Activated naive CD4-positive, alpha-beta T cell (primary cell): ENCODE measurements at places on chromosomes 5 and 9.
A peak's percentile ranks its signal among the peaks of the same experiment; 100 is the strongest.

DNA sequence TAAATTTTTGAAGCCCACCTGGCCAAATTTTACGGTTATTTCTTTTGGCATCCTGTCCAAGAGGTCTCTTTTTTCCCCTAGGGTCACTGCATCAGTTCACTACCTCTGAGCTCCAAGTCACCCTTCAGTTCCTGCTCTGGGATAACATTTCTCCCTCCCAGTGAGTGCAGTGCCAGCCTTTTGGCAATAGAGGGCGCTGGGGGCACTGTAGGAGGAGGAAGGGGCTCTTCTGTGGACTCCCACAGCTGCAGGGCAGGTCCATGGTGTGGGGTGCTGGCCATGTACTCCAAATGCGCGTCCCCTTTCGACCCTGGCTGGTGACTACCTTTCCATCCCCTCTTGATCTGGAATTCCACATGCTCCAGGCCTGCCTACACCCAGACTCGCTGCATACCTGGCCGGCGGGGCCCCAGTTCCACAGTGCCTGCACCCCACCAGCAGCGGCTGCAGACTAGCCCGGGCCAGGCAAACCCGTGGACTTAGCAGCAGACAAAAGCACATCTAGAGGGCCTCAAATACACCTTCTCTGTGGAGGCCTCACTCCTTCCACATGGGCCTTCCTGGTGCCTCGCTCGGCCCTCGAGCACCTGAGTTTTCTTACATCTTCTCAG lies 20.3 kb upstream of the NINJ1 start:
- no peak for DNase-seq

DNA sequence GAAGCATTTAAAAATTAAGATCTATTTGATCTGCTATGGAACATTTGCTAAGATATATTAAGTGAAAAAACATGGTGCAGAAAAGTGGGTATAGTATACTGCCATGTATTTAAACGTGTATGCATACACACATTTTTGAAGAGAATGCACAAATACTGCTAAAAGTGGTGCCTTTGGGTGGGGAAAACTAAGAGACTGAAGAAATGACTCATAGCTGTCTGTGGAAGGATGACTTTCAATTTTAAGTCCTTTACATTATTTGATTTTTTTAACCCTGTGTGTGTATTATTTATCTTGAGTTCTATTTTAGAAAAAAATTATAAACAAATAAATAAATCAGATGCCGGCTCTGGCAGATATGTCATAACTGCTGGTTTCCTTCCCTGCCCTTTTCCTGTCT lies 120.7 kb upstream of the SLIT3 start:
- no peak for DNase-seq

DNA sequence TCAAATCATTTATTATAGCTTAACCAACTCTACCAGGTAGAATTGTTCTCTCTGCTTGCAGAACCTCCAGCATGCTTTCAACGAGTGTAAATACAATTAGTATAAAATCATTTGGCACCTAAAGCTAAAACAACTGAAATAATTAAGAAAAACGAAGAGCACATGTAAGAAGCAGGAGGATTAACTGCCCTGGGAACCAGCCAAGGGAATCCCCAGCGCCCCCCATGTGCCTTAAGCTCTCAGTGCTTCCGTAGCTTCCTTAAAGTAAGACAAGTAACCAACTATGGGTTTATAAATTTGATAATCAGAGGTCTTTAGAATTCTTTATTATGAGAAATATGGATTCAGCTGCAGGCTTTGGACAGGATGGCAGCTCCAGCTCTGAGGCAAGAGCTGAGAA lies 402.4 kb downstream of the RAB3C start:
- DNase-seq = no peak

- DNase-seq = no peak
Observed at GRCh38 chr5:59790776-59791475, 102.6 kb downstream of the PDE4D start.

DNA sequence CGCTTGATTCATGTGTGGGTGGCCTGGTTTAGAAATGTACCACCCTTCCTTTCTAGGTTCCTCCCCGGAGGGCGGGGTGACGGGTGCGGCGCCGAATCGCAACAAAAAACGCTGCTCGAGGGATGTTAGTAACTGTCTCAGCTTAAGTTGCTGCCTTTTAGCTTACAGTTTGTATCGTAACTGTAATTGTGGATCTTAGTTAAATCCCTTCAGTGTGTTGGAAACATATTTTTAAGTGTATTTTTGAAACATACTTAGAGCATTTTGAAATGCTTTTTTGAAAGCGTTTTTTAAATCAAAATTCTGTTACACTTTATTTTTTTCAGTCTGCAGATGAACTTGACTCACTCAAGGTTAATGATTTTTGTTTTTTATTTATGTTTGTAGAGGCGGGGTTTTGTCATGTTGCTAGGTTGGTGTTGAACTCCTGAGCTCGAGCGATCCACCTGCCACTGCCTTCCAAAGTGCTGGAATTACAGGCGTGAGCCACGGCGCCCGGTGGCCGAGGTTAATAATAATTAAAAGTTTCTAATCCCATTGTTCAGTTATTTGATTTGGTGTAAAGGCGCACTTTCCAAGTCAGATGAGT lies 997 bp upstream of the CHD1 start:
- DNase-seq = no peak

DNA sequence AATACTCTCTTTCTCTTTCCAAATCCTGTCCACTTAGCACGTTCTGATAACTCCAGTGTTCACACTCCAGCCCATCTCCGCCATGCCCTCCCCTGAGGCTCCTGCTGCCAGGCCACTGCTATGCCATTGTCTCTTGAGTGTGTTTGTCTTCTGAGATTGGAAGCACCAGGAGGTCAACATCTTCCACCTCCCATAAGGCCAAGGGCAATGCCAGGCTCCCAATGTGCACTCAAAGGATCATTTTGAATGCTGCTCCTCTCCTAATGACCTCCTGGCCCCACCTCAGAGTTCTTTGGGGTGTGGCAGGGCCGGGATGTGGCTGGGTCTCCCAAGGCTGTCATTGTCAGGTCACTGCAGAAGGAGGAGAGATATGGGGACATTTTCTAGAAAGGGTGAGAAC lies 19.5 kb downstream of the IGIP start:
- DNase-seq = no peak

DNA sequence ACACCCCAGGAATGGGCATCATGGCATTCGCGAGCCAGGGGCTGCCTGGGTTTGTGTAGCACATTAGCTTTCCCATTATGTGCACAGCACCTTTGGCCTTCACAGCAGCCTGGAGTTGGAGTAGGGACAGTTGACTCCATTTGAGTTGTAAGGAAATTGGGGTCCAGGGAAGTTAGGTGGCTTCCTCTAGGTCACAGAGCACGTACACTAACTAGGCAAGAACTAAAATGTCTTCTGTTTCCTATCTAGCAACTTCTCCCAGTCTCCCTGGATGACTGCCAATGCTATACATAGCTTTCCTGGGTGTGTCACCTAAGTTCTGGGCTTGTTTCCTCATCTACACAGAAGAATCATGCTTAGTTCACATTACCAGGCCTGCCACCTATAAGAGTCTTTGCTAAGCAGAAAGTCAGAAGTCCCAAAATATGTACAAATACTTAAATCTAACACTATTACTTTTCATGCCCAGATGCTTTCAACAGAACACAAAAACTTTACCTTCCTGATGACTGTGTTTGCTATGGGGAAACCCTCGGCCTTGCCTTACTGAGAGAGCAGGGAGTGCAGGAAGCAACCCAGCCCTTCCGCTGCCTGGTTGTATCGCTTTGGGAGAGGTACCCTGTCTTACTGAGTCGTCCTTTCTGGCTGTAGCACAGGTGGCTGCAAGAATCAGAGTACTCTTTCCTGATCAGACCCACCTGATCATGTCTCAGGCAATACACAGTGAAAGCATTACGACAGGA lies 12.0 kb downstream of the MACROH2A1 start:
- no peak for DNase-seq

DNA sequence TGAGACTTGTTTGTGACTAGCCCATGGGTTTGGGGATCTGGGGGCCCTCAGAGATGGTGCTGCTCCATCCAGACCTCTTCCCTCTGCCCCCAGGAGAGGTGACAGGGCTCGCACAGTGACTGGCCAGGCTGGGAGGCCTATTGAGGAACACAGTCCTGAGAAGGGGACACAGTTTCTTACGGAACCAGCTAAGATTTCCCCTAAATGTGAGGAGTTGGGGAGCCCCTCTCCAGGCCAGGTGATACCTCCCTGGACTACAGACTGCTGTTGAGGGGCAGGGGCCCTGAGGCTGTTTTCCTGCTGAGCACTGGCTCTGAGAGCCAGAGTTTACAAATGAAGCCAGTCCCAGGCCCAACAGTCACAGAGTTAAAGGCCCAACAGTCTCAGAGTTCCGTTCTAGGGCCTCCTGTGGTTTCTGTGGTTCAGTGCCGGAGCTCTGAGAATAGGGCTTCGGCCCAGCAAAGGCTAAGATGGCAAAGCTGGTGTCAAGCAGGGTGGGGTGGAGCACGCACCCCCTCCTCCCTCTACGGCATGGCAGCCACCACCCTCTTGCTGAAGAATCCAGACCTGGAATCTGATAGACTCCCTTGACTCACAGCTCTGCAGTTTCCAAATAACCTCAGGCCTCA lies 1.1 kb upstream of the SEMA4D start:
- peak; percentile 30 for DNase-seq

GRCh38 chr9:84024041-84024575 lies 43.5 kb downstream of the RMI1 start:
- DNase-seq = no peak

- DNase-seq = no peak
Observed at GRCh38 chr5:84393969-84394368, 9.3 kb upstream of the EDIL3 start.

DNA sequence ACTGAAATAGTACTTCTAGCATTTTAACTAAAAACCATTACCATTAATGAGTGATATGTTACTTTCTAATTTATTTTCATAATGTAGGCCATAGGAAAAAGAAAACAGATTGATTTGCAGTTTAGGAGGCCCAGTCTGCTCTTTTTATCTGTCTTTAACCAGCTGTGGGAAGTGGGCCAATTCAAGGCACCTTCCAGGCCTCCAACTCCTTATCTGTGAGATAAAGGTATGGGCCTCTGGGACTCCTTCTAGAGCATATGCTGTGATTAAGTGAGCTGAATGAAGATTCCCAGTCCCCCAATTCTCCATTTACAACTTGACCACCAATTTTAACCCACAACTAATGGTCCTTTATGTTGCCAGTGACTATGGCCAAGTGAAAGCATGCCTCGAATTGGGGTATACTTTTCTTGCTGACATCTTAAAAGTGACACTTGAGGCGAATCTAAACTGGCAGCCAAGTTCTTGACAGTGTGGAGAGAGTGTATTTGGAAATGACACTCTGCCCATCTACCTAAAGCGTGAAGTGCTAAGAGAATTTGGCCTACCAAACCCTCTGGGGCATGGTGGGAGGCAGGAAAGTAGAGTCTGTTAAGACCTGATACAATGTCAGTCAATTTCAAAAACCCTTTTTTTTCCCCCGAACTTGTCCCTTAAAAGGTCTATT lies 88.3 kb downstream of the PIK3R1 start:
- DNase-seq = no peak
